ENCODE measurements at places on chromosomes 2 and 18. TPM values are rescaled to one million over a fixed set of nuclear protein-coding genes. Genes with fewer than 3 reads are reported as not detected.
A peak's percentile ranks its signal among the peaks of the same experiment; 100 is the strongest.

DYNAP gene
- total RNA-seq = not detected

MATN3 gene
- total RNA-seq = 3.6 TPM

LMAN1 gene
- total RNA-seq = 75.2 TPM

MTERF4 gene
- 32.4 TPM for total RNA-seq

PAIP2B gene
- 3.7 TPM for total RNA-seq

CERS6 gene
- total RNA-seq = 14.0 TPM

PAX8 gene
- total RNA-seq = not detected

TSGA10 gene
- total RNA-seq = 1.1 TPM

COL3A1 gene
- total RNA-seq = not detected

TMEM169 gene
- 1.1 TPM for total RNA-seq

DNA sequence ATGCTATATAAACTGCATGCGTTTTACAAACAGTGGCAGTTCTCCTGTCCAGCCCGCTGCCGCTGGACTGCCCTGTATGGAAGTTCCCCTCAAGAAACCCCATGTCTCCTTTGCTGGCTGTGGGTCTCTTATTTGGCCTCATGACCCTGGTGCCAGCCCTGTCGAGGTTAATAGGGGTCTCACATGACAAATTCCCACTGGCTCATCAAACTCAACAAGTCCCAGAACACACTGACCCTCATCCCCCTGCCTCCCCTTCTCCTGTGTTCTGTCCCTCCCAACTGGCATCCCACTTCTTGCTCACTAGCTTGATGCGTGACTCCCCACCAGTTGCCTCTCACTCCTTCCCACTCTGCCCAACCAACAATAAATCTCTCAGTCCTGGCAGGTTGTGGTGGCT is 137.6 kb upstream of the HS6ST1 start:
- no peak for DNase-seq

DNA sequence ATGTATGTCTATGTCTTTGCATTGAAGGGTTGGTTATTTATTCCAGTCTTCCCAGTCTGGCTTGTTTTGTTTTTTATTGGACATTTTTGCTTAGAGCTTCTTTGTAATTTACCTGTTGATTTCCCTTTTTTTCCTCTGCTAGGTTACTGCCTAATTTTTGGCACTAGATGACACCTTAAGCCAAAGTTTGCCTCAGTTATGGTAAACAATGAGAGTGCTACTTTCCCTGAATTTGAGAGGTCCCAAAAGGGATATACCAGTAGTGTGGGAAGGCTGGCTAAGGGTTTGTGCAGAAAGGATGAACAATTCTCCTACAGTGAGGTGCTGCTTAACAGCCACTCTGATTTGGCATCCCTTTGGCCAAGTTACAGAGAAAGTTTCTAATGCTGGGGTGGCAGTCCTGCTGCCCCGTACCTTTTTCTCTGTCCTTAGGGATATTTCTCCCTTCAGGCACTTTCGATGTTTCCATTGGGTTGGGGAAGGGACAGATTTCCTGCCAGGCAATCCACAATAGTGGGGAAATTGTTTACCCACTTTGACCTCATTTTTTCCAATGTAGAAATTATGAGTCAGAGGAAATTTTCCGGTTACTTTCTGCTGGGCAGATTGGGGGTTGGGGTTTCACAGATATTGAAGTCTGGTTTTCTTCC is 354.9 kb downstream of the PTPRM start:
- DNase-seq = no peak

- no peak for DNase-seq
These were observed 436.6 kb downstream of the LRATD1 start for GRCh38 chr2:15069149-15069548.

- no peak for DNase-seq
These were observed 25.4 kb downstream of the FBLN7 start for GRCh38 chr2:112163541-112163981.

- no peak for DNase-seq
These were observed 28.9 kb downstream of the CELF4 start for GRCh38 chr18:37536656-37537055.

- no peak for DNase-seq
These were observed 140.9 kb downstream of the CAPN13 start for GRCh38 chr2:30666266-30666874.

DNA sequence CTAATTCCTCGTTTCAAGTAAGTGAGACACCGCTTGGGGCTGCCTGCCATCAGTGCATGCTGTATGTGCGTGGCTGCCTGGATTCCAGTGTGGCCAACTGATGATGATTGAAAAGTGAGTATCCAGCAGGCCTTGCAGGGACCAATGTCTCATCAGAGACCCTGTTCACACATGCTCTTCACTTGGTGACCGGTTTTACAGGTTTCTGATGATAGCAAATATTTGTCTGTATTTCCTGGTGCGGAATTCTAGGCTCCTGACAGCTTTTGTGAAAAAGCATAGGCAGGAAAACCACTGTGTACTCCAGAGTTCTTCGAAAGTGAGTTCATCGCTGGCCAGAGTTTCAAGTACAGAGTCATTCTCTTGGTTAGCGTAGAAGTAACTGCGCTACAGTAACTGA is 13.8 kb upstream of the YWHAQ start:
- DNase-seq = no peak

- no peak for DNase-seq
These were observed 35.3 kb upstream of the NPAS2 start for GRCh38 chr2:100784681-100785080.

GRCh38 chr2:220458051-220458450 is 830.6 kb downstream of the SLC4A3 start:
- DNase-seq = no peak

DNA sequence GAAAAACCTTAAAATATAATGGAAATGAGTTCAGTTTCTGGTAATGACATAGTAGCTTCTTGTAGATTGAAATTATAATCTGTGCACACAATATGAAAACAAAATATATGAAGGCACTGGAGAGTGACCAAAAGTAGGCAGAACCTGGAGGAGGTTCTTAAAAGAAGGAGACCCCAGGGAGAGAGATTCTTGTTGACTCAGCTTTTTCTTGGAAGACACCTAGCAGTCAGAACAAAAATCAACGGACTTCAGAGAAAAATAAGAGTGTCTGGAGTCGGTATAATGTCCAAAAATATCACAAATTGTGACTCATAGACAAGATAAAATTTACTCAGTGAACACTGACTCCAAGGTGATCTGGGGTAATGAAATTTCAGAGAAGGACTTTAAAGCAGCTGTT is 286.5 kb downstream of the CCDC178 start:
- DNase-seq = no peak

- no peak for DNase-seq
These were observed 206.9 kb upstream of the FSIP2 start for GRCh38 chr2:185531721-185532120.

- DNase-seq = peak; percentile 28
These were observed 50.7 kb downstream of the MYO7B start for GRCh38 chr2:127586136-127586535.

GRCh38 chr2:171574149-171574795 is 52.0 kb downstream of the CYBRD1 start:
- peak; percentile 89 for DNase-seq

Measured in H7 (cell line).